Immature natural killer cell (primary cell): ENCODE measurements at places on chromosomes 5 and 9. TPM values are rescaled to one million over a fixed set of nuclear protein-coding genes. Genes with fewer than 3 reads are reported as not detected.

DNA sequence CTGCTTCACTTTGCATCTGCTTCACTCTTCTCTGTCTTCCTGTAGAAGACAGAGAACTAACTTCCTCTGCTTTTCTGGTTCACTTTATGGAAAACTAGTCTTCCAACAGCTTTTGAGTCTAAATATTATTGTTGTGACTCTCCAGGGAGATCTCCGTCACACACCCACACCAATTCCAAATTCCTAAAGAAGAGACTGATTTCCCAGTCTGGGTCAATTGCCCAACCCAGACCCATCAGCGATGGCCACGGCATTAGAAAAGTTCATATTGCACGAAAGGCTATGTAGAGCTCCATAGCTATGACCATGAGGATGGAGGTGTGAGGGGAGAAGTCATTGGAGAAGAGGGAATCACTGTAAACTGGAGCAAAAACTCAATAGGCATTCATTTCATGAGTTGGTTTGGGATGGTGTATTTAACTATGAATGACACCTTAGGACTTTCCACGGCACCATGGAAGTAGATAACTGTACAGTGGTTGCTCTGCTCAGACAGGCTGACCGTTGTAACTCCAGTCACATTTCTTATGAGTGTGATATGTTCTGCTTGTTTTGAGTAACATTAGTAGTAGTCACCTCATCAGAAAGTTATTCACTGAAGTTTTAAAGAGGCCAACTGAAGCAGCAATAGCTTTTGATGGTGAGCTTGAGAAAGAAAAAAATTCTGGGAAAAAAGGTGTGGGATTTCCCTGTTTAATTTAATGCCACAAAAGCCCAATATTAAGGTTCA lies 78.1 kb upstream of the MAMDC2 start:
- H3K4me3 ChIP-seq = no peak overlapping the region
- H3K36me3 ChIP-seq = no peaks in the 10 kb centered on the region
- no peak for DNase-seq
- no peaks in the 10 kb centered on the region for H3K27me3 ChIP-seq
- no peak overlapping the region for H3K27ac ChIP-seq

- H3K36me3 ChIP-seq = no peaks in the 10 kb centered on the region
- peaks cover 3% of the 10 kb centered on the region for H3K27me3 ChIP-seq
- no peak for DNase-seq
- peak overlapping the region; percentile 10 for H3K27ac ChIP-seq
- H3K4me1 ChIP-seq = peaks cover 25% of the 10 kb centered on the region
Measured at GRCh38 chr5:31731710-31732301, 92.9 kb downstream of the PDZD2 start.

GRCh38 chr5:36613771-36614656 lies 7.6 kb downstream of the SLC1A3 start:
- no peak overlapping the region for H3K4me3 ChIP-seq
- H3K36me3 ChIP-seq = no peaks in the 10 kb centered on the region
- DNase-seq = no peak
- H3K4me1 ChIP-seq = no peaks in the 10 kb centered on the region
- H3K27me3 ChIP-seq = peaks cover 5% of the 10 kb centered on the region
- no peak overlapping the region for H3K27ac ChIP-seq

DNA sequence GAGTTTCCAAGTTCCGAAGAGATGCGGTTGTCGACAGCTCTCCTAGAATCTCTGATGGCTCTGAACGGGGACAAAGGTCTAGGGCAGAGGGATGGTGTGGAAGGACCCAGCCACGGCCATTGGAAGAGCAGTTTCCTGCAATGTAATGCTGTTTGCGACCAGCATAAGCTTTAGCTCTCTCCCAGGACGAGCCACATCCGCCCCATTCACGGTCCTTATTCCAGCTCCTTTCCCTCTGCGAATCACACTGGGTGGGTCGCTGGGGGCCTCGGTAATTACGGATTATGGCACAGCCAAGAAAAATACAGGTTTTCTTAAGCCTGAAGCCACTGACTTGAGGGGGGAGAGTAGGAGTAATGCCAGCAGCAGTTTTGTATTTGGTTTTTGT lies 22.7 kb downstream of the ANXA2R start:
- peaks cover 34% of the 10 kb centered on the region for H3K27me3 ChIP-seq
- peaks cover 3% of the 10 kb centered on the region for H3K36me3 ChIP-seq
- peak overlapping the region; percentile 96 for H3K4me3 ChIP-seq

DNA sequence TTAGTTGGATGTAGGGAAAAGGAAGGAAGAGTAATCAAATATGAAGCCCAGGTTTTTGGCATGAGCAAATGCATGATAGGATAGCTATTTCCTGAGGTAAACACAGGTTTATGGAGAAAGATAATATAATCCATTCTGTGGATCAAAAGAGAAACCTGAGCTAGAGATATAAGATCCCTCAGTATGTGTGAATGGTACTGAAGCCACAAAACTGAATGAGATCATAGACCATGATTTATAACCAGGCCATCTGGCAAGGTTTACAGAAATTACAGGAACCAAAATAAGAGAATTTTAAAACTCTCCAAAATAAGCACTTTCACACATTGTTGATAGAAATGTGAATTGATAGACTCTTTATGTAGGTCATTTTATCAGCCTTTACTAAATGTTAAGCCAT lies 28.7 kb upstream of the ECM2 start:
- H3K36me3 ChIP-seq = peaks cover 3% of the 10 kb centered on the region
- H3K4me1 ChIP-seq = no peaks in the 10 kb centered on the region
- H3K27me3 ChIP-seq = no peaks in the 10 kb centered on the region

- H3K36me3 ChIP-seq = no peaks in the 10 kb centered on the region
- H3K27ac ChIP-seq = no peak overlapping the region
- H3K4me1 ChIP-seq = peaks cover 27% of the 10 kb centered on the region
Measured at GRCh38 chr9:96160866-96161265, 141.1 kb downstream of the HSD17B3 start.

GRCh38 chr9:36492865-36493264 lies 79.8 kb upstream of the MELK start:
- peak overlapping the region; percentile 53 for H3K4me3 ChIP-seq
- no peak overlapping the region for H3K27ac ChIP-seq
- peaks cover 12% of the 10 kb centered on the region for H3K27me3 ChIP-seq
- H3K4me1 ChIP-seq = peaks cover 31% of the 10 kb centered on the region

DNA sequence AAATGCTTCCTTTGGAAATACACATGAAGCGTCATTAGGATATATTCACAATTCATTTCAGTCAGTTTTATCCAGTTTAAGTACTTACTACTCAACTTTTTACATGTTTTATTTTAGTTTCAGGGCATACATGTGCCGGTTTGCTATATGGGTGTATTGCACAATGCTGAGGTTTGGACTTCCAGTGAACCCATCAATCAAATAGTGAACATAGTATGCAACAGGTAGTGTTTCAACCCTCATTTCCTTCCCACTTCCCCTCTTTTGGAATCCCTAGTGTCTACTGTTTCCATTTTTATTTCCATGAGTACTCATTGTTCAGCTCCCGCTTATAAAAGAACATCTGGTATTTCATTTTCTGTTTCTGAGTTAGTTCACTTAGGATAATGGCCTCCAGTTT lies 74.7 kb downstream of the TMEM161B start:
- no peak overlapping the region for H3K4me3 ChIP-seq
- peaks cover 43% of the 10 kb centered on the region for H3K36me3 ChIP-seq
- no peak for DNase-seq
- no peaks in the 10 kb centered on the region for H3K4me1 ChIP-seq
- H3K27ac ChIP-seq = no peak overlapping the region

GRCh38 chr5:125868036-125868435 lies 555.2 kb upstream of the GRAMD2B start:
- H3K27ac ChIP-seq = no peak overlapping the region
- no peak for DNase-seq
- no peaks in the 10 kb centered on the region for H3K36me3 ChIP-seq
- no peaks in the 10 kb centered on the region for H3K4me1 ChIP-seq
- no peaks in the 10 kb centered on the region for H3K27me3 ChIP-seq

Gene ARID3C
- polyA plus RNA-seq = not detected

DNA sequence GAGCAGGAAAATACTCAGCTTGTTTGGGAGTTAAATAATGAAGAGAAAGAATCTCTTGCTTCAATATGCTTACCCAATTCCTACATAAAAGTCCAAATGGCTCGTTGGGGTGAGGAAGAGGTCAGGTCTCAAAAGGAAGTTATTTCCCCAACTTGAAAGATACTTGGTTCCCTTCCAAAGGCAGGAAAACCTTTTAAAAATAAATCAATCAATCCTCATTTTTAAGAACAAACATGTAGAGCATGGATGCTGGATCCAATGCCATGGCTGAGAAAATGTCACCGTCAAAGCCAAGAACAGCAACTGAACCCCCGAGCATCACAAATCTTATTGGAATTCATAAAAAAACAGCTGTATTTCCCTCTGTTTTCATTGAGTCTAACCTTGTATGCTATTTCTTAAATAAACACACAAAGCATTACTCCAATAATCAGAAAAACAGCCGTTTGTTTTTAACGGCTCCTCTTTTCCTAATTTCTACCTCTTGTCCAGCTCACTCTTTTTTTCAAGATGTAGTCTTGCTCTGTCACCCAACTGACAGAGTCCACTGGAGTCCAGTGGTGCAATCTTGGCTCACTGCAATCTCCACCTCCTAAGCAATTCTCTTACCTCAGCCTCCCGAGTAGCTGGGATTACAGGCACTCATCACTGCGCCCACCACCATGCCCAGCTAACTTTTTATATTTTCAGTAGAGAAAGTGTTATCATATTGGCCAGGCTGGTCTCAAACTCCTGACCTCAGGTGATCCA lies 140.7 kb downstream of the GNA14 start:
- peaks cover 5% of the 10 kb centered on the region for H3K27me3 ChIP-seq
- no peaks in the 10 kb centered on the region for H3K4me1 ChIP-seq
- H3K27ac ChIP-seq = no peak overlapping the region
- H3K36me3 ChIP-seq = no peaks in the 10 kb centered on the region
- DNase-seq = no peak
